ENCODE measurements at places on chromosomes 11 and 22.

- DNase-seq, result no peak
Measured at GRCh38 chr11:101974255-101974654, 57.9 kb upstream of the ANGPTL5 start.

- DNase-seq, result no peak
Measured at GRCh38 chr11:45726493-45727054, 61.2 kb upstream of the CHST1 start.

- no peak for DNase-seq
Measured at GRCh38 chr11:79265756-79266322, 175.0 kb downstream of the TENM4 start.

GRCh38 chr11:120499859-120500258, 11.7 kb upstream of the GRIK4 start:
- no peak for DNase-seq

DNA sequence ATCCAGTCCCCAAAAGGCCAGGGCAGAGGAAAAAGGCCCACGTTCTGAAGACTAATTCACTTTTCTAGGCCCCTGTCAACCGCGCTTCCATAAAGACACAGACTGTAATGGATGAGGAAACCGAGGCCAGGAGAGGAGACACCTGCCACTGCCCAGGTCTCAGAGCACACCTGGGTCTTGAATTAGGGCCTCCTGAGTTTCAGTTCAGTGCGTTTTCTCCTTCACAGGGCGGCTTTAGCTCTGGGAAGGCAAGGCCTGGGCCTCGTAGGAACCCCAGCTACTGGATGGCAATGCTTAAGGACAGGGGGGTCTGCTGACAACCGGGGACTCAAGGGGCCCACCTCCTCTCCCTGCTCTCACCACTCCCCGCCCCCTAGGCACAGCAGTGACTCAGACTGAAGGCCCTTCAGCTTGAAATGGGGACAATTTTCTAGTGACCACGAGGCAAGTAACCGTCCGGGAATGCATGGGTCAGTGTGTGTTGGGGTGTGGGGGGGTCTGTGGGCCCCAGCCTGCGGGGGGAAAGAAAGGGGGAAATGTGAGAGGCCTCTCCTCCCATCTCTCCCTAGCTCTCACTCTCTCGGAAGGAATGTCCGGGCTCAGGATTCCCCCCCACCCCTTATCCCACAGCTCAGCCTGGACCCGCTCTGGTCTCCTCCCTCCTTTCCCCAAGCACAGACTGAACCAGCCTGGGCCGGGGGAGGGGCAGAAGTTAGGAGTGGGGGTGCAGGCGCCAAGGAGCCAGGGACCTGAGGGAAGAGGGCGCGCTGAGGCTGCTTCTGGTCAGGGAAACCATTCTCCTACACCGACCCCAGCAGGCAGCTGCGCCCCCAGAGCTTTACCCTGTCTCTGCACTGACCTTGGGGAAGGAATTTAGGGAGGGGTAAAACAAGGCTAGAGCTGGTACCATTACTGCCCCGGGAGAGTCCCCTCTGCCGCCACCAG, 17.2 kb downstream of the CREB3L1 start:
- DNase-seq, result no peak

DNA sequence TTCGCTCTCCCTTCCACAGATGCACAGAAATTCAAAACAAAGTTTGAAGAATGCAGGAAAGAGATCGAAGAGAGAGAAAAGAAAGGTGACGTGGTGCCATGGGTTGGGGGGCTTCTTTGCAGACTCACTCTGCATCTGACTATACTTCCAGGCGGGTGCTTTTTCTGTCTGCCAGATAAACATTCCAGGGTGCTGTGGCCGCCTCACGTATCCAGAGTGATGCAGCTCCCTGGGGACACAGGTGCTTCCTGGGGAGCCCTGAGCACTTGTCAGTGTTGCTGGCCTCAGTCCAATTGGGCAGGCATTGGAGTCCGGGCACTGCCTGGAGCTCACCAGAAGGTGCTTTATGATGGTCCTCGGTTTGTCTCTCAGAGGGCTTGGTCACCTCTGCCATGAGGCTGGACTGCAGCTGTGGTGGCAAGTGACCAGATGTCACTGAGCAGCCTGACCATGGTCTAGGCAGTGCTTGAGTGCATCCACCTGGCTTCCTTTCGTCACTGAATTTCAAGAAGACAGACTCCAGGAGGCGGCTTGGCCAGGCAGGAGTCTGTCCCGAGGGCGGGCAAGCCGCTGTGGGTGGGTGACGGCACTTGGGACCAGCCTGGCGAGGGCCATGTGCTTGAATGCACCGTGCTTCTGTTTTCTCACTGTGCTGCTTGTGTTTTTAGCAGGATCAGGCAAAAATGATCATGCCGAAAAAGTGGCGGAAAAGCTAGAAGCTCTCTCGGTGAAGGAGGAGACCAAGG, 5.1 kb upstream of the ZDHHC8 start:
- no peak for DNase-seq

- peak; percentile 50 for DNase-seq
Measured at GRCh38 chr11:116513894-116514293, 258.9 kb downstream of the BUD13 start.

GRCh38 chr11:124754309-124754708, 2.3 kb upstream of the VSIG2 start:
- no peak for DNase-seq

DNA sequence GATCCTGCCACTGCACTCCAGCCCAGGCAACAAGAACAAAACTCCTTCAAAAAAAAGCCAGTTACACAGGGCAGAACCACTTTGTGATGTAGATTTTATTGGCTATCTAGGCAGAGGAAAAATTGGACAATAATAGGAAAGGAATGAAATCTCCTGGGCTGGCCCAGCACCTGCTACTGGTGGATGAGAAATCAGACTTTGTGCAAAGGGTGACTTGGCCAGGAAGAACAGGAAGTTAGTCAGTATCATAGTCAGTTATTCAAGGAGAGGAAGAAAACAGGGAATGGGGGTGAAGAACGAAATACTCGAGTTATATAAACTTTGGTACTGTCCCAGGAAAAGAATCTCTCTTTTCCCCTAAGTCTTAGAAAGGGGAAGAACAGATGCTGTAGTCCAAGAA, 11.0 kb upstream of the SPTBN2 start:
- no peak for DNase-seq

DNA sequence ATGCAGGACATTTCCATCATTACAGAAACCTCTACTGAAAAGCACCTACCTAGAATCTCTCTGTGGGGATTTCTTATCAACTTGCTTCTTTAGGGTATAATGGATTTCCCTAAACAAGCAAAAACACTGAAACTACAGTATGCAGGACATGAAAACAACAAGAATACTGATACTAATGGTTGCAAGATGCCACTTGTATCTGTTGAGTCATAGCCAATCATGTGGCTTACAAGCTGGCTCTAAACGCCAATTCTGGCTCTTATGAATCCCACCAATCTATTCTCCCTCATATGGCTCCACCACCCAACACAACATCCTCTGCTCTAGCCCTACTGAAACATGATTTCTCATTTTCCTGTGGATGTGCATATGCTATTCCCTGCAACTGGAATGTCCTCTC, 22.6 kb downstream of the TENM4 start:
- DNase-seq, result no peak

DNA sequence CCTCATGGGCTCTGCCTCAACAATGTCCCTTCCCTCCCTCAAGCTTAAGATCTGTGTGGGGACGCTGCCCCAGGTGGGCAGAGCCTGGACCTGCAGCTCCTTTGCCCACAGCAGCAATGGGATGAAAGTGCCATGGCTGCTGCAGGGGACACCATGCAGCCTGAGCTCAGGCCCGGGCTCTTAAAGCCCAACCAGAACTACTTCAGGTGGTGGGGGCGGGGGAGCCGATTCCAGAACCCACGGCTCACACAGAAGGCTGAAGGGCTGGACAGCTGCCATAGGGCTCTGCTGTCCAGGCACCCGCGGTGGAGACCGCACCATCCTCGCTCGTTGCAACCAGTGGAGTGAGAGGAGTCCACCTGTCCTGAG, 12.5 kb downstream of the CHID1 start:
- no peak for DNase-seq

- peak; percentile 4 for DNase-seq
Measured at GRCh38 chr22:35651085-35651484, 2.8 kb downstream of the APOL6 start.

DNA sequence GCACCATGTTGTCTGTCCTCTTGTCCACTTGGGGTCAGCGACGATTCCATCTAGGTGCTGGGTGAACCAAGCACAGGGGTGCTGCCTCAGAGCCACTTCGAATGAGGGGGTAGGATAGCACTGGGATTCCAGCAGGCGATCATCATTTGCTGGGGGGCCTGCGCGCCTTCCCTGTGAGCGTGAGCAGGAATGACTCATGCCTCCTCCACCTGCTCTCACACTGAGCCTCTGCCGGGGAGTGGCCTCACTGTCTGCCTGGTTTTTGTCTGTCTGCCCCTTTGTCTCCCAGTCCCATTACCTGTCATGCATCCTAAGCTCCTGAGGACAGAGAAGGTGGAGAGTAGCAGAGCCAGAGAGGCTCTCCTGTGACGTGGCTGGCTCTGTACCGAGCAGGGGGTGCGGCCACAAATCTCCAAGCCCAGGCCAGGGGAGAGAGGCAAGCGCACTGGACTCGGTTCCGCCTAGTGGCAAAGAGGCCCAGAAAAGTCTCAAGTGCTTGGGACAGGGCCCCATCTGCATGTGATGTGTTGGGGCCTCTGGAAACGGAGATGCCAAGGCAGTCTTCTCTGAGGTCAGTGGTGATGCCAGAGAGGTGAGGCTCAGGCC, 30.8 kb downstream of the RSPH14 start:
- DNase-seq, result no peak

GRCh38 chr22:19129871-19130270, 1.2 kb upstream of the TSSK2 start:
- DNase-seq, result no peak

DNA sequence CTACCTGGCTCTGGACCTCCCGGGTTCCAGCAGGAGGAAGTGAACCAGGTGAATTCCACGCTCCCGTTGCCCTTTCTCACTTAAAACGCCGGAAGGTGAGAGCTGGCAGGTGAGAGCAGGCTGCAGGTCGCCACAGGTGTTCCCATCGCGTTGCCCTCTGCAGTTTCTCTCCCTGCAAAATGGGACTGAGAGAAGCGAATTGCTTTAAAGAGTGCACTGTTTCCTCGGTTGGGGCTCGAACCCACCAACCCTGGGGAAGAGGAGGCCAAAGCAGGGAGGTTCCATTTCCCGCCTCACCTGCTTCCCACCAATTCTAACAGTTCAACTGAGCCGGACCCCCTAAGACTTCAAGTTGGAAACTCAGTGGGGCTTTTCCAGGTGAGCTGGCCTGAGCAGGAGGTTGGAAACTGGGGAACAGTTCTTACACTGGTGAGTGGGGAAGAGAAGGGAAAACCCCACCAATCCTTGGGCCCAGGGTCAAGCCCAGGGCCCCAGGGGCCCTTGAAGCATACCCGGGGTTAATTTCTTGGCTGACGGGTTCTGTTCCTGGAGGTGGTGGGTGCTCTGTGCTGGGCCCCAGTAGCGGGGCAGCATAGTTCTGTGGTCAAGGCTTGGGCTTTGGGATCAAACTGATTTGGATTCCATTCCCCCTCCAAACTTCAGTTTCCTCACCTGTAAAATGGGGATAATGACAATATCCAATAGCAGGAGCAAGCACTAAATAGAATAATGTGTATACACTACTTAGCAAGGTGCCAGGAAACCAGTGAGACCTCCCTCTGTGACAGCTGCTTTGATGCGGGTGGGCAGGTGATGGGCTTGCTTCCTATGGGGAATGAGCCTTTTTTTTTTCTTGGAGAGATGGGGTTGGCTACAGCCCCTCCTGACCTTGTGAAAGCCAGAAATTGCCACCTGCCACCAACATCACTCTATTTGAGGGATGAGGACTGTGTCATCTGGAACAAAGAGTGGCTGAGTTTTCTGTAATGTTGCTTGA, 788 bp downstream of the CD82 start:
- DNase-seq, result no peak

DNA sequence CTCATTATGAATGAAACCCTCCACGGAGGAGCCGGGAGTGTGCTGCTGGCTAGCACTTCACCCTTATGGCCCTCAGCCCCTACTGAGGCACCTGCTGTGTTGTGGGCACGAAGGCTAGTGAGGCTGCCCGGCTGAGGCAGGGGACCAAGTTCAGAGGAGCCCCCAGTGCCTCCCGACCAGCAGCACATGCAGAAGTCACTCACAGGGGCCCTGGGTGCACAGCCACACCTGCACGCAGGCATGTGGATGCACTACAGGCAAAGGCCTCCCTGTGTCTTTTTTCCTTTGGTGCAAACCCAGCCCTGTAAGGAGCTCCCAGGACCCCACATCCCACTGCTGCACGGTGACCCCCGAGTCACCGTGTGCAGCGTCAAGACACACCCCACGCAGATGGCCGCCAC, 261.5 kb downstream of the BRD1 start:
- no peak for DNase-seq

Data from activated CD8-positive, alpha-beta memory T cell treated with anti-CD3 and anti-CD28 coated beads, Interleukin-2, amount 10 ng/mL, durations not matched to agents 7 days and 5 days (primary cell).